Neural progenitor cell (in vitro differentiated cells): ENCODE measurements at places on chromosomes 12 and 14. TPM values are rescaled to one million over a fixed set of nuclear protein-coding genes. Genes with fewer than 3 reads are reported as not detected.

- H3K27me3 ChIP-seq, result no peaks in the 10 kb centered on the region
- no peak for DNase-seq
- H3K27ac ChIP-seq, result no peak overlapping the region
- H3K4me1 ChIP-seq, result no peaks in the 10 kb centered on the region
- no peak overlapping the region for H3K4me3 ChIP-seq
Observed at GRCh38 chr12:10638728-10639127, 25.3 kb upstream of the MAGOHB start.

- H3K4me3 ChIP-seq, result no peak overlapping the region
- no peaks in the 10 kb centered on the region for H3K27me3 ChIP-seq
- no peak overlapping the region for H3K27ac ChIP-seq
Observed at GRCh38 chr12:103583008-103583407, 4.1 kb upstream of the STAB2 start.

The RAD9B gene
- 0.17 and 0.31 TPM in 2 replicates for total RNA-seq

DNA sequence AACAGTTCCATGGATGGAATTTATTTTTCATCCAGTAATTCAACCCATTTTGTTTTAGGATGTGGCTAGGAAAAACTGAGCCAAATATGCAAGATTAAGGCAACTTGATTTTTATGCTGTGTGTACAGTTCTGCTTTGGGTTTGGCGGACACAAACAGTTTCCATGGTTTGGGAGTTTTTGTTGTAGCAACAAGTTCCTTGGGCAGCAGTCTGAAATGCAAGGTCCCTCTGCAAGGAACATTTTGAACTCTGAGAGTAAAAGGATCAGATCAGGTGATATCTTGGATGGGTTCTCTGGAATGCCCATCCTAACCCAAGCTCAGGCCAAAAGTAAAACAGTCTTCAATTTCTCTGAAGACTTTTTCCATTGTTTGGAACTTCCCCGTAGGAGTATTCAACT is 161.2 kb downstream of the TMX1 start:
- H3K4me3 ChIP-seq, result no peak overlapping the region
- no peaks in the 10 kb centered on the region for H3K27me3 ChIP-seq
- no peak for DNase-seq
- no peaks in the 10 kb centered on the region for H3K4me1 ChIP-seq

The OR4Q3 gene
- total RNA-seq, result not detected in 2 replicates

The MTHFD1 gene
- 49.3 and 54.5 TPM in 2 replicates for total RNA-seq

DNA sequence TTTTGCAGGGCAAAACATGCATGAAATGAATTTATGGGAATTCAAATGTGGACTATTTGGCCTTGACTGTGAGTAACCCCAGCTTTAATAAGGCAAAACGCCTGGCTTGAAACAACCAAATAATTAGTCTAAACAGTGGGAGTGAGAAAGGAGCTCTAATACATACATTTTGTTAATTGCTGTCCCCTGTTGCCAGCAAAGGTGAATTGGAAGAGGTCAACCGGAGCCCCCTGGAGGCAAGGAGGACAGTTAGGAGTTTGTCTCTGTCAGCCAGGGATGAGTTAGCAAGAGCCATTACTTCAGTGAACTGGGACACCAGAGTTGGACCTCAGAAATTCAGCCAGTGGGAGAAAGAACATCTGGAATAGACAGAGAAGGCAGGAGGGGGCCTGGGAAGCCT is 17.4 kb downstream of the KRT76 start:
- H3K36me3 ChIP-seq, result no peaks in the 10 kb centered on the region
- DNase-seq, result no peak
- no peak overlapping the region for H3K4me3 ChIP-seq
- peaks cover 35% of the 10 kb centered on the region for H3K27me3 ChIP-seq
- H3K27ac ChIP-seq, result no peak overlapping the region

The TBX5 gene
- total RNA-seq, result not detected in 2 replicates

The BHLHE41 gene
- total RNA-seq, result 0.12 TPM in 1 of 2 replicates, not detected in the other

GRCh38 chr14:64438181-64438841 is 27.0 kb upstream of the AKAP5 start:
- no peaks in the 10 kb centered on the region for H3K27me3 ChIP-seq
- H3K36me3 ChIP-seq, result no peaks in the 10 kb centered on the region
- no peak overlapping the region for H3K4me3 ChIP-seq

The KRT72 gene
- total RNA-seq, result not detected in 2 replicates

DNA sequence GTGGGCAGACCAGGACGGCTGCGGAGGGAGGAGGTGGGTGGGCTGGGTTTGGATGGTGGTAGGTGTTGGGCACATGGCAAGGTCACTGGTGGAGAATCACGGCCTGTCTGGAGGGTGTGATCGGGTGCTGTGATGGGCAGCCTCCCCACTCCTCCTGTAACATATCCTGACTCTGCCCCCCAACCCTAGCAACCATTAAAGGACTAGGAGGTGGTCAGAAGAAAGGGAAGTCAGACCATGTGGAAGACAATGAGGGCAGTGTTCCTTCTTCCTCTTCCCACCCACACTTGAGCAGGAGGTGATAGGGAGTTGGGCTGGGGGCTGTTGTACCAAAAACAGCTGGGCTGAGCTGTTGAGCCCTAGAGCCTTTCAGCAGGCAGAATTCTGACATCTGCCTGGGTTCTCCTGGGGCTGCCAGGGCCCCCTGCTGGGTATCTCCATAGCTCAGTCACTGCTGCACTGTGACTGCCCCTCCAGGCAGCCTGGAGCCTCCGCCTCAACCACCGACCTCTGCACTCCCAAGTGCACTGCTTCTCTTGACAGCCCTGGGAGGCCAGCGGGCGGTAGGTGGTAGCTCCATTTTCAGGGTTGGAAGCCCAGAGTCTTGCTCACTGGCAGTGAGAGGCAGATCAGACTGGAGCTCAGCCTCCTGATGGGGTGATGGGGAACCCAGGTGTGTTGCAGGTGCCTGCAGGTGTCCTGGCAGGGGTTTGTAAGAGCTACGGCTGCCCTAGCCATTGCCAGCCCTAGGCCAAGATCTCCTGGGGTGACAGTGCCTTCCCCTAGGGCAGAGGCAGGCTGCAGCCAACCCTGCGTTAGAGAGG is 15.4 kb downstream of the VASH1 start:
- no peaks in the 10 kb centered on the region for H3K27me3 ChIP-seq
- peak; percentile 25 for DNase-seq
- H3K4me3 ChIP-seq, result no peak overlapping the region
- no peak overlapping the region for H3K27ac ChIP-seq
- peaks cover 10% of the 10 kb centered on the region for H3K4me1 ChIP-seq
- H3K36me3 ChIP-seq, result no peaks in the 10 kb centered on the region

GRCh38 chr12:105803292-105803691 is 335.5 kb downstream of the NUAK1 start:
- no peak overlapping the region for H3K4me3 ChIP-seq
- DNase-seq, result no peak
- no peaks in the 10 kb centered on the region for H3K4me1 ChIP-seq

GRCh38 chr14:71372411-71372838 is 465.2 kb downstream of the PCNX1 start:
- DNase-seq, result no peak
- H3K27me3 ChIP-seq, result no peaks in the 10 kb centered on the region
- peaks cover 5% of the 10 kb centered on the region for H3K36me3 ChIP-seq
